ENCODE measurements at places on chromosomes 1 and 21.

DNA sequence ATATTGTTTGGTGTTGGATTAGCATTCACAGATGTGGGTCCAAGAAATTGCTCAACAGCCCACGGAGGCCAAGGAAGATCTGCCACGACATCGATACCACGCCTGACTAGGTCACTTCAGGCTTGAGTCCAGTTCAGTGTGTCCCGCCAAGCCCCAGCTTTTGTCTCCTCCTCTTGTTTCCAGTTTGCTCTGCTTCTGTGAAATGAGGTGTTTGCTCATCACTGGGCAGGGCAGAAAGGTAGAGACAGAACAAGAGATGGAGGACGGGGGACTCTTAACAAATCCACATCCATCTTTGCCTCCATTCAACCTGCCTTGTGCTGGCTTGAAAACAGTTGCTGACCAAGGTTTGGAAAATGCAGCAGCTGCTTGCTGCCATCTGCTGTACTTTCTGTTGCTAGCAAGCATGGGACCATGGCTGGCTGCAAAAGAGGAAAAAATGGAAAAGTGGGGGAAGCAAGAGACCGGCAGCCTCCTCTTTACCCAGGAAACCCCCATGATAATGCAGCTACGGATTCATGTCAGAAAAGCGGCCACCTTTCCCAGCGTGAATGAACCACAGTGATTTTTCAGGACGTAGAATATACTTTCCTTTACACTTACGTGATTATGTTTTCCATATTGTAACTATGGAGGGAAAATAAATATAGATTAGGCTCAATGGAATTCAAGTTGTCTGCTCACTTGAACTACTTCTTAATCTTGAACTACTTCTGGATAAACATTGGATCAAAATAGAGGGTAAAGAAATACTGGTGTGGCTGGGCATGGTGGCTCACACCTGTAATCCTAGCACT, 80.2 kb upstream of the GREM2 start:
- peak; percentile 50 for DNase-seq

GRCh38 chr1:30085811-30086770, 637.3 kb downstream of the MATN1 start:
- DNase-seq, result peak; percentile 94

GRCh38 chr21:38349111-38349746, 92.4 kb downstream of the KCNJ15 start:
- no peak for DNase-seq

DNA sequence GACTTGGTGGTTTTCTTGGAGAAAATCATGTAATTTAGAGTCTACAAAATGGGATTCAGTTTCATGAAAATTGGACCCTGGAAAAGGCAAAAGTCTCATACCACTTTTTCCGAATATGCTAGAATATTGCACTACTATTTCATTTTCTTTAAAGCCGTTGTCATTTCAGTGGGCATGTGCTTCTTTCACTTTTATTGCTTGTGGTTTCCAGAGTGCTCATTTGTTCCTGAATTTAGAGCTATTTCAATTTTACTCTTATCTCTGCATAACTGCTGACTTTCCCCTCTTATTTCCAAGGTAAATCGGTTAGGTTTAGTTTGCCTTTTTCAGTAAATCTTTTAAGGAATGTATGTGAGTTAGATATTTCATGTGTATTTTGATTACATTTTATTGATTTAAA, 11.6 kb downstream of the HHAT start:
- no peak for DNase-seq

Measured in WTC11 (cell line).